ENCODE measurements at places on chromosomes 11 and 22. TPM values are rescaled to one million over a fixed set of nuclear protein-coding genes. Genes with fewer than 3 reads are reported as not detected.

The YAP1 gene
- 251 TPM for total RNA-seq

The LDHAL6A gene
- total RNA-seq, result not detected

The CCDC87 gene
- 0.18 TPM for total RNA-seq

The PANX2 gene
- under 0.01 TPM for total RNA-seq

The DRICH1 gene
- total RNA-seq, result under 0.01 TPM

The RAG2 gene
- not detected for total RNA-seq

The NAGA gene
- 44.8 TPM for total RNA-seq

The SOX10 gene
- not detected for total RNA-seq

The STK33 gene
- 2.3 TPM for total RNA-seq

The MMP27 gene
- total RNA-seq, result not detected

The NLRP6 gene
- total RNA-seq, result not detected

The RIC8A gene
- 129 TPM for total RNA-seq

The MYOD1 gene
- total RNA-seq, result not detected

The FAM111B gene
- total RNA-seq, result 9.3 TPM

Data from IMR-90 (cell line).